ENCODE measurements at places on chromosomes 11 and 22. TPM values are rescaled to one million over a fixed set of nuclear protein-coding genes. Genes with fewer than 3 reads are reported as not detected.

Gene TENM4
- polyA plus RNA-seq = 7.6 TPM

Gene ANO5
- not detected for polyA plus RNA-seq

- no peak for DNase-seq
Observed at GRCh38 chr22:37180531-37181231, 7.4 kb downstream of the C1QTNF6 start.

- no peak for DNase-seq
Observed at GRCh38 chr11:6391537-6392134, 1.4 kb downstream of the SMPD1 start.
